ENCODE measurements at places on chromosomes 6 and 20. TPM values are rescaled to one million over a fixed set of nuclear protein-coding genes. Genes with fewer than 3 reads are reported as not detected.

TNFAIP3 gene
- total RNA-seq = 31.2 TPM

DEFB113 gene
- total RNA-seq = not detected

GTSF1L gene
- total RNA-seq = not detected

LAMA4 gene
- 840 TPM for total RNA-seq

RNF39 gene
- total RNA-seq = not detected

CCN5 gene
- not detected for total RNA-seq

MAP1LC3A gene
- 97.0 TPM for total RNA-seq

SRXN1 gene
- total RNA-seq = 49.6 TPM

PRSS16 gene
- total RNA-seq = 0.05 TPM

KIFC1 gene
- total RNA-seq = 21.9 TPM

DEFB119 gene
- not detected for total RNA-seq

SCUBE3 gene
- total RNA-seq = 2.3 TPM

C2 gene
- not detected for total RNA-seq

ARMC2 gene
- 1.0 TPM for total RNA-seq

RAMACL gene
- total RNA-seq = 1.6 TPM

All from glomerular endothelial cell (primary cell).